ENCODE measurements at places on chromosomes 12 and 14.
A peak's percentile ranks its signal among the peaks of the same experiment; 100 is the strongest.

GRCh38 chr12:47858511-47859266, 39.0 kb upstream of the HDAC7 start:
- no peak for DNase-seq

DNA sequence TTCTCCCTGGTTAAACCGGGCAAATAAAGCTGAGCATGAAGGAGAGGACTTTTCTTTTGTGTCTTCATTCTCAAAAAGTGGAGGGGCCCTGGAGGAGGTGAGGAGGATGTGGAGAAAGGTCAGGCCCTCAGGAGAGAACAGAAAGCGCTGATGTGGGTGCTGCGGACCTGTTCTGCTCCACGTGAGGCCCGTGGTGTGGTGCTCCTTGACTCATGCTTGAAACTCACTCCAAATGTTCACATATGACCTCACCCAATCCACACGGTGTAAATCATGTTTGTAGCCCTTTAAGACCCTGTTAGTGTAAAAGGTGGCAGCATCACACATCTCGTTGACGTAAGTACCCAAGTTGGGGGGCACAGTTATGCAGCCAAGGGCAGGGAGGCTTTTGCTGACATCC, 126.2 kb downstream of the FOXN3 start:
- DNase-seq = no peak

- no peak for DNase-seq
Observed at GRCh38 chr12:53055471-53056266, 5.8 kb downstream of the TNS2 start.

DNA sequence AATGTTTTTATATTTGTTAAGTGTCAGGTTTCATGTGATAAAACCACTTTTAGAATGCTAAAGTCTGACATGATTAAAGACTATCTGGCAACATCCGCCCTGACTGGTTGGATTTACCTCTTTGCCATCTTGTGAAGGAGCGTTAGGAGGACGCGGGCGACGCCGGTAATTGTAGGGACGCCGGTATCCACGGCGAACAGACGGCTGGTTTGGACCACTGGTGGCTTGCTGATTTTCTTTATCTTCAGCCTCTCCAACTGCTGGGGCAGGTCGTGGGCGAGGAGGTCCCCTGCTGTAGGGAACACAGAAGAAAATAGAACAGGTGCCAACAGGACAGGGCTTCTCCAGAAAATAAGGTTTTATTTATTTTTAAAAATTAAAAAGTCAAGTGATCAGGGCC, 21.3 kb downstream of the YBX3 start:
- no peak for DNase-seq

- DNase-seq = peak; percentile 60
Observed at GRCh38 chr12:101527682-101528081, 52.5 kb downstream of the SPIC start.

GRCh38 chr12:10392394-10392930, 2.6 kb upstream of the KLRK1 start:
- DNase-seq = peak; percentile 68

GRCh38 chr12:106425061-106425702, 67.6 kb downstream of the POLR3B start:
- no peak for DNase-seq

- DNase-seq = no peak
Observed at GRCh38 chr12:82710741-82711140, 24.0 kb downstream of the TMTC2 start.

DNA sequence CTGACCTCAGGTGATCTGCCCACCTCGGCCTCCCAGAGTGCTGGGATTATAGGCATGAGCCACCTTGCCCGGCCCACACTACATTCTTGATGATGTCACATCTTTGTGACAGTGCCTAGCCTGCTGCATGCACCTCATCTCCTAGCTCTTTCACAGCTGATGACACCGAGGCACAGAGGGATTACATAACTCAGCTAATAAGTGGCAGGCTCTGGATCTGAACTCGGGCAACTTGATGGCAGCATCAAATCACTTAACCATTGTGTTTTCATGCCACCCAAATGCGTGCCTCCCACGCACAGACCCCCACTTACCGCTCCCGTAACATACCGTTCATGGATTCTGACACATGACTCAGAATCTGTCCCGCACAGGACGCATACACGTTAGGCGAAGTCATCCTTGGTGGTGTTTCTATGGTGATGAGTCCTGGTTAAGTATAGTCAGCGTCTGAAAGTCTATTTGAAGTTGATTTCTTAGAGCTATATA, 7.4 kb downstream of the TMEM120B start:
- DNase-seq = no peak

- no peak for DNase-seq
Observed at GRCh38 chr14:66638689-66639088, 130.7 kb downstream of the GPHN start.

GRCh38 chr12:131152587-131152986, 198.9 kb downstream of the ADGRD1 start:
- DNase-seq = no peak

GRCh38 chr12:61530456-61530855, 729.7 kb upstream of the USP15 start:
- no peak for DNase-seq

DNA sequence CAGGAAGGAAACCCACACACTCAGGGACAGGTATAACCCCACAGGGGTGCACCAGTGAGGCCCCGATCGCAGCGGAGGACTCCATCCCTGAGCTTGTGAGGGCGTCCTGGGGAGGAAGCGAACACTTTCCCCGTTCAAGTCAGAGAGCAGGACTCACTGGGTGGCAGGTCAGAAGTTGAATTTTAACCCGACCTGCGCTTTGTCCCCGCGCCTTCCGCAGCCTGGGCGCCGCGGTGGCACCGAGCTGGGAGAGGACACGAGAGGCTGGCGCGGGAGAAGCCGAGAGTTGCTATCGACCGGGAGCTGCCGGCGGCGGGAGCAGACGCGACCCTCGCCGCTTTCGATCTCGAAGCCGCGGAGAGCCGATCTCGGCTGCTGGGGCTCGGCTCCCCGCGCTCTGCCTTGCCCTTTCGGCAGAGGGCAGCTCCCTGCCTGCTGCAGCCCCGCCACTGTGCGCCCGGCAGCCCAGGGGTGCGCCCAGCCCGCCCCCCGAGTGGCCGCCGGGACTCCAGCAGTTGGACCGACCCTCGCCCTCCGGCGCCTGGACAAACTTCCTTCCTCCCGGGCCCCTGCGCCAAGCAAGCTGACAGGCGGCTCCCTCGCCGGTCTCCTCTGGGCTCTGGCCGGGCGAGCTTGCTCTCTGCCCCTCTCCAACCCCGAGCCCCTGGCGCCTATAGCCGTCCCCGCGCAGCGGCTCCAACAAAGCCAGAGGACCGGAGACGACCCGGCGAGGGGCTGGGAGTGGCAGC, 918 bp downstream of the LIN7A start:
- DNase-seq = peak; percentile 61

GRCh38 chr12:47078733-47079467, 521 bp upstream of the PCED1B start:
- peak; percentile 47 for DNase-seq

DNA sequence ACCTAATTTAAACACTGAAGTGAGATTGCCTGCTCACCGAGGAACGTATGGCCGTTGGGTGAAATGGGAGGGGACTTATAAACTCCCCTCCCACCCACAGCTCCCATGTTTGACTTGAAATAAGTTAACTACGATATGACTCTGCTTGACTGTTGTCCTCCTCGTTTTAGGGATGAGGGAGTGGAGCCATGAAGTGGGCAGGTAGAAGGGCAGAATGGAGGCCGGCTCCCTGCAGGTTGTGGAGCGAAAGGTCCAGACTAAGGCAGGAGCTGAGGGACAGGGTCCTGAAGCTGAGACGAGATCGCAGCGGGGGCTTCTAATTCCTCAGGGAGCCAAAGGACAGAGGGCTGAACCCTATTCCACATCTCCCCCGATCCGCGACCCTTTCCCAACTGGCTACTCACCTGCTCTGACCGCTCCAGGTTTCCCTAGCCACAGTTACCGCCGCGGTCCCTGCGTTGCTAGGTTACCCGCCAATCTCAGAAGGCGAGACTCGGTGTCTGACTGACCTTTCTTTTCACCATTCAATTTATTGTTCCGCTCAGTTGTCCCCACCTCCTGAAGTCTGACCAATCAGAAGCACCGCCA, 577 bp upstream of the TPCN1 start:
- no peak for DNase-seq

DNA sequence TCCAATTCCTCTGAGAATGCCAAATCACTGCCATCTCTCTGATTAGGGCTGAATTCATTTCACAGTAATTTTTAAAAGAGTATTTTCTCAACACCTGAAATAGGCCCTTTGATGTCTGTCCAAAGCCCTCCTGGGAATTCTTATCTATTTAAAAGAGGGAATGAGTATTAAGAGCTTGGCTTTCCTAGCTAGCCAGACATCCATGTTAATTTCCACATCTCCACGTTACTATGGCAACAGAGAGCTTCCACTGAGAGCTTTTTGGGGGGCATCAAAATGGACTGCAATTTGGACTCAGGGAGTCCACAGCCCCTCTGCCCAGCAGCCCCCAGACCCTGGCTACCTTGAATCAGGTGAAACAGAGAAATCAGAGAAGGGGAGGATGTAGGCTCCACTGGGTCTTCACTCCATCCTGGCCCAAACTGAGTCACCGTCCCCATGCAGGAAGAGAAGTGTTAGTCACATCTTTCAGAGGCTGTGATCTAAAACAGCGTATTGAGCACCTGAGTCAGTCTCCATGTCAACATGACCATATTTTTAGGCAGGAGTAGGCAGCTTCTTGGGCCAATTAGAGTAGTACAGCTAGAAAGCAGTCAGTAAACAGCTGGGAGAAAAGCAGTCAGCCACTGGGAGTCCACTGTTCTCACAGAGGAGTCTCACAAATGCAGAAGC, 7.0 kb upstream of the FICD start:
- no peak for DNase-seq

GRCh38 chr14:94448071-94448808, 4.4 kb downstream of the SERPINA11 start:
- DNase-seq = no peak

DNA sequence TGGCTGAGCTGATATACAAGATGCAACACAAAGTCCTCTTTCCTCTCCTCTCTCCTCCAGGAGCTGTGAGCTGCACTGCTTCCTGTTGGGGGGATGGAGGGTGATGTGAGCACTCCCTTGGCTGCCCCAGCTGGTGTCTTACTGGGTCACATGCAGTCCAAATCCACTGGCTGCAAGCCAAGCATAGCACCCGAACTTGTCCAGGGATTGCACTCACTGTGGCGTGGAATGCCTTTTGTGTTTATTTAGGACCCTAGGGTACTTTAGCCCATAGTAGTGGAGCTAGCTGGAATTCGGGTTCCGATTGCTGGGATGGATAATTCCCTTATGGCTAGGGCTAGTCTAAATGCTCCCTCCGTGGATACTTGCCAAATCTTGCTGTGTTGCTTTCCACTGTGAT, 424.9 kb upstream of the SYT1 start:
- DNase-seq = no peak

DNA sequence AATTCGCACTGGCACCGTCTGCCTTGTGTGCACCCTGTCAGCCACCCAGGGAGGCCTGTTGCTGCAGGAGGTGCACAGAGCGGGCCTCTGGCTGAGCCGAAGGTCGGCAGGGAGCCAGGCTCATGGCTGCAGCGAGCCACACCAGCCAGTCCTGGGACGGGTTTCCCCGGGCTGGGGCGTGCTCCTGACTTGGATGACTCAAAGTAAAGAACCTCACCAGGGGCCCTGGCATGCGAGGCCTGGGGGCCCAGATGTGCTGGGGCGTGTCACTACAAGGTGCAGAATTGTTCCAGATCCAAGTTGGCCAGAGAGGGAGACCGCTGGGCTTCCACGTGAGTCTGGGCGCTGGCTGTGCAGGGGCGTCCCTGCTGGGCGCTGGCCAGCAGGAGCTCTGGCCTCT, 34.5 kb downstream of the FBRSL1 start:
- no peak for DNase-seq

DNA sequence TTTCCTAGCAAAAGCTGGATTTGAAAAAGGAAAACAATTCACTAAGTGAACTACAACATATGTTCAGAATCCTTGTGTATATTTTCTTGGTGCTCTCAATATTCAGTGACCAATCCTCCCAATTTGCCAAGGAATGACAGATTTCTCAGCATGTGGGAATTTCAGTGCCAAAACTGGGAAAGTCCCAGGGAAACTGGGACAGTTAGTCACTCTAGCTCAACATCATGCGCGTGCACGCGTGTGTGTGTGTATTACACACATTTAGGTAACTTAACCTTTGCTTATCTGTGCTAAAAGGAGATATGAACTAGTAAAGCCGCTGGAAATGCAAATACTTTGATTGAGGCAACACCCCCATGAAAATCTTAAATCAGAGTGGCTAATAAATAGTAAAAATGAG, 26.1 kb upstream of the SLC6A13 start:
- DNase-seq = peak; percentile 57

DNA sequence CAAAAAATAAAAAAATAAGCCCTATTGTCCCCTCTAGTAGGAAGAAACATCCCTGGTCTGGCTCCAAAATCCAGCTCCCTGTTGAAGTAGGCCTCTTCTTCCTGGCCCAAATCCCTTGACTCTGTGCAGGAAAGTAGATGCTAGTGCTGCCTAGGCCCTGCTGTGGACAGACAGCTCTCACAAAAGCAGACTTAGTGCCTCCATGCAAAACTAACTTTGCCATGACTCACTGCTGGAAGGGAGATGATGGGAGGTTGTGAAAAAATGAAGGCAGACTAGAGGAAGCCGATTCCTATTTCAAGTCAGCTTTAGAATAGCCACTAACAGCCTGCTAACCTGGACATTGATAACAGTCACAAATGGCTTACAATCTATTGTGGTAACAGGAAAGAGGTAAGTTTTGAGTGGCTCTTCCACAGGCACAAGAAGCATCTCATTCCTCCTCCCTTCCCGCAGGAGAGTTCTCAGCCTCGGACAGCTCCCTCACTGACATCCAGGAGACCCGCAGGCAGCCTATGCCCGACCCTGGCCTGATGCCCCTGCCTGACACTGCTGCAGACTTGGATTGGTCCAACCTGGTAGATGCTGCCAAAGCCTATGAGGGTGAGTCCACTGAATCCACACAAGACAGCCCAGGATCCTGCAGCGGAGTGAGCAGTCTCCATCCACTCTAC, 198.9 kb upstream of the RGS6 start:
- DNase-seq = no peak

DNA sequence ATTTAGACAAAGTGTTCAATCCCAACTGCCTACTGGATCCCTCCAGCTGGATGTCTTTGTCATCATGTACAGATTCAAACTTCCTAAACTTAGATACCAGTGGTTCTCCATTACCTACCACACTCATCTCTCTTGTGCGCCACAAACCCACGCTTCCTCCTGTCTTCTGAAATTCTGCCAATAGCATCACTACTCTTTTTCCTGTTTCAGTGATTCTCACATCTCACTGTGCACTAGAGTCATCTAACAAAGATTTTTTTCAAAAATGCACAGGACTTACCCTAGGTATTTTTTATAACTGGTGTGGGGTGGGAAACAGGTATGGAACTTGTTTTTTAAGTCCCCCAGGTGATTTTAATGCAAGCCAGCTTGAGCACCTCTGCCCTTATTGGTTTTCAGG, 5.9 kb downstream of the PSMB5 start:
- no peak for DNase-seq

GRCh38 chr12:54723379-54724256, 75.5 kb upstream of the DCD start:
- no peak for DNase-seq

Data from Right ventricle myocardium superior (tissue), 1 donor.